IMR-90 (cell line): ENCODE measurements at places on chromosomes 1 and 21.

GRCh38 chr21:22791376-22791775 lies 1793.2 kb downstream of the NCAM2 start:
- H3K4me3 ChIP-seq: no peak overlapping the region
- no peaks in the 10 kb centered on the region for H3K27me3 ChIP-seq
- no peaks in the 10 kb centered on the region for H3K36me3 ChIP-seq
- no peak overlapping the region for H3K27ac ChIP-seq
- H3K4me1 ChIP-seq: no peaks in the 10 kb centered on the region
- no peak for DNase-seq

- H3K27ac ChIP-seq: no peak overlapping the region
- peaks cover 3% of the 10 kb centered on the region; the same call in 1 of the 2 replicates for H3K27me3 ChIP-seq
- H3K36me3 ChIP-seq: peaks cover 4% of the 10 kb centered on the region; the same call in 1 of the 2 replicates
- DNase-seq: no peak
- no peak overlapping the region for H3K4me3 ChIP-seq
- H3K4me1 ChIP-seq: no peaks in the 10 kb centered on the region
Observed at GRCh38 chr1:160414881-160415280, 14.5 kb downstream of the VANGL2 start.

DNA sequence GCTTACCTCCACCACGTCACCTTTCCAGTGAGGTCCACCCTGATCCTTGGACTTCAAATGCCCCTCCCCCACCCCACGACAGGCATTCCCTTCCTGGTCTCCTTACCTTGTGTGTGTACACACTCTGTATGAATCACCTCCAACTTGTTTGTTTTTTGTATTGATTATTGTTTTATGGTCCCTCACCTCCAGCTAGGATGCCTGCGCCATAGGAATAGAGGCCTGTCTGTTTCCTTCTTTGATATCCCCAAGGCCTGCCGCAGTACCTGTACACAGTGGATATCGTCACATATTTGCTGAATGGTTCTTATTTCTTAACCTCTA lies 219.6 kb upstream of the POU3F1 start:
- no peaks in the 10 kb centered on the region for H3K36me3 ChIP-seq
- DNase-seq: no peak
- no peak overlapping the region for H3K4me3 ChIP-seq
- H3K27ac ChIP-seq: no peak overlapping the region
- H3K27me3 ChIP-seq: peaks cover 3% of the 10 kb centered on the region; the same call in 1 of the 2 replicates
- no peaks in the 10 kb centered on the region for H3K4me1 ChIP-seq

DNA sequence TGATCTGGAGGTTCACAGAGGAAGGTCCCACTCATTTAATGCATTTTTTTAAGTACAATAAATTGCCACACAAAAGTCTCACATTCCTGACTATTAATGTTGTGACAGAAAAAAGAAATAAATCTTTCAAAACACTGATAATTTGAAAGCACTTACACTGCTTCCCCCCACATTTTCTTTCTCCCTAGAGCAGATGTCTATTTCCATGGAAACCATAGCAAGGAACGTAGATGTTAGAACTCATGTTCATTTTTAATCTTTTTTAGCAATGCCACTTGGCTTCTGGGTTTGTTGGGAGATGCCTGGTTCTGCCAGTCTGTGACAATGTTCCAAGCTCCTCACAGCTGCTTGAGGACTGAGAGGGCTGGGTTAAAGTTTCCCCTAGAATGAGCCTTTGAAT lies 1.9 kb upstream of the STMN1 start:
- H3K36me3 ChIP-seq: no peaks in the 10 kb centered on the region
- no peak overlapping the region for H3K27ac ChIP-seq
- H3K4me1 ChIP-seq: peaks cover 8% of the 10 kb centered on the region
- no peaks in the 10 kb centered on the region for H3K27me3 ChIP-seq

DNA sequence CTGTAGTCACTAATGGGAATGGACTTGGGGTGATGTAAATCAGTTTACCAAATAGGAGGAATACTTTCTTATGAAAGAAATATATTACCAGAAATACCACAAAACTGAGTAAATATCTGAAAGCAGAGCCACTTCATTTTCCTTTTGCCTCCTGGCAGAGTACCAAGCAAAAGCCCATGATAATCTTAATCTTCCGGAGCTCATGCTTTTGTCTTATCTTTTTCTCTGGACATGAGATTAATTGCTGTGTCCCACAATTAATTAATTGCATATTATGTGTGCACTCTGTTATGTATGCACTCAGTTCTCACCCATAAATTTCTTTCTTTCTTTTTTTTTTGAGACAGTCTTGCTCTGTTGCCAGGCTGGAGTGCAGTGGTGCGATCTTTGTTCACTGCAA lies 94.1 kb upstream of the PDE4B start:
- H3K4me3 ChIP-seq: no peak overlapping the region
- H3K4me1 ChIP-seq: no peaks in the 10 kb centered on the region
- H3K36me3 ChIP-seq: no peaks in the 10 kb centered on the region
- no peak for DNase-seq
- peaks cover 5% of the 10 kb centered on the region for H3K27me3 ChIP-seq

DNA sequence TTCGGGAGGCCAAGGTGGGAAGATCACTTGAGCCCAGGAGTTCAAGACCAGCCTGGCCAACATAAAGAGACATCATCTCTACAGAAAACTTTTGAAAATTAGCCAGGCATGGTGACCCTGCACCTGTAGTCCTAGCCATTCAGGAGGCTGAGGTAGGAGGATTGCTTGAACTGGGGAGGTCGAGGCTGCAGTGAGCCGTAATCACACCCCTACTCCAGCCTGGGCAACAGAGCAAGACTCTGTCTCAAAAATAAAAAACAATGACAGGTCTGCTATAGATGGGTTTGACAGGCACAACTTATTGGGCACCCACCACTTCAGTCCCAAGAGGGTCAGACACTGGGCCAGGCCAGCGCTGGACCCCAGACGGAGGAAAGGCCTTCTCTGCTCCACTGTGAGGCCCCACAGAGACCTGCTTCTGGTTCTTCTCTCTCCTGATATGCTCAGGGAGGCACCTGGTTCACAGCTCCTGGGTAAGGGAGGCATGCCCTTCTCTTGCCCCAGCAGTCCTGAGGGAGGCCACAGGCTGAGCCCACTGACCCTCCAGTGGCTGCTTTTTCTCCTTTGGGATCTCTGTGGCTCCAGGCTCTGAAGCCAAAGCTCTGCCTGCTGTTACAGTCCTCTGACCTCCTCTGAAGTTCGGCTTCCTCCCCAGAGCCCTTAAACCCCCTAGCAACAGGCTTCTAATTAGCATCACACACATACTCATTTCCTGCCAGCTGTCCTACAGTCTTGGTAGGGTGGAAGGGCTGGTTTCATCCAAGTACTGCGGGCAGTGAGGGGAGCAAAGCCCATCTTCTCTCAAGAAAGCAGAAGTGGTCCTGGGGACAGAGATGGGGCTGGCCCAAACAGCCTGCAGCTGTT lies 14.4 kb downstream of the S100A16 start:
- DNase-seq: peak; percentile 78
- peaks cover 8% of the 10 kb centered on the region for H3K4me1 ChIP-seq

- peaks cover 16% of the 10 kb centered on the region for H3K4me1 ChIP-seq
- H3K36me3 ChIP-seq: no peaks in the 10 kb centered on the region
- no peaks in the 10 kb centered on the region for H3K27me3 ChIP-seq
- peak; percentile 91 for DNase-seq
- H3K4me3 ChIP-seq: no peak overlapping the region
Observed at GRCh38 chr1:57489358-57490036, 65.6 kb upstream of the DAB1 start.

DNA sequence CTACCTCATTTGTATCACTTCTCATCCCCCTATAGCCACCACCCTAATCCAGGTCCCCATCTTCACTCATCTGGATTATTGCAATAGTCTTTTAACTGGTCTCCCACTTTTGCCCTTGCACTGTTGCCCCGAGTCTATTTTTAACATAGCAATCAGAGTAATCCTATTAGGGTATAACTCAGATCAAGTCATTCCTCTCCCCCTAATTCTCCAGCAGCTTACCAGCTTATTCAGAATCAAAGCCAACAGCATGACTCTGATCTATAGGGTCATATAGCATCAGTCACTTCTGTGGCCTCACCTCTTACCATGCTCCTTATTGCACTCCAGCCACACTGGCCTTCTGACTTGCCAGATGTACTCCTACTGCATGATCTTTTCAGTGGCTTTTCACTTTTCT lies 140.7 kb downstream of the PAPPA2 start:
- H3K27me3 ChIP-seq: no peaks in the 10 kb centered on the region
- H3K4me1 ChIP-seq: no peaks in the 10 kb centered on the region
- no peak overlapping the region for H3K27ac ChIP-seq
- no peak overlapping the region for H3K4me3 ChIP-seq
- DNase-seq: no peak

DNA sequence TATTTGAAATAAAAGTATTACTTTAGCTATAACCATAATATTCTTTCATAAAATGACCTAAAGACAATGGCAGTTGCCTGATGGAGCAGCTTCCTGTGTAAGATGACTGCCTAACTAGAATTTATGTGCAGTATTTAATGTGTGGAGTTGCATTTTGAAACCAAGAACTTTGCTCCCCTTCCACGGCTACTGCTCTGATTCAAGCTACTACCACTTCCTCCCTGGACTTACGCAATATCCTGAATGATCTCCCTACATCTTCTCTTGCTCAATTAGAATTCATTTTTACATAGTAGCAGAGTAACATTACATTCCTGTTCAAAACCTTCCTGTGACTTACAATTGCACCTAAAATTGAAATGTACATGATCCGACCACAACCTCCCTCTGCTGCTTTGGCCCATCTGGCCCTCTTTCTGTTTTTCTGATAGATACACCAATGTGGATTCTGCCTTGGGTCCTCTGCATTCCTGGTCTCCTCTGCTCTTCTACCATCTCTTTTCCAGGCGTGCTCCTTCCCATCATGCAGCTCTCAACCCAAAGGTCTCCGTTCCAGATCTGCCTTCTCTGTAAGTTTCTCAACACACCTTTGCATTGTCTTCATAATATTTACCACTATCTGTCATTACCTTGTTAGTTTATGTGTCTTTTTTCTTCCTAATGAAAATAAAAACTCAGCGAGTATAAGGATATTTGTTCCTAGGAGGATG lies 47.4 kb upstream of the USP25 start:
- no peak overlapping the region for H3K4me3 ChIP-seq
- peak overlapping the region; percentile 87 for H3K27ac ChIP-seq
- peak; percentile 76 for DNase-seq
- no peaks in the 10 kb centered on the region for H3K27me3 ChIP-seq

- no peaks in the 10 kb centered on the region for H3K36me3 ChIP-seq
- no peak overlapping the region for H3K27ac ChIP-seq
- H3K4me1 ChIP-seq: 0 out of 2 replicates have a peak, but pooled peaks cover 2% of the 10 kb centered on the region
Observed at GRCh38 chr1:209634005-209634737, 18.1 kb downstream of the LAMB3 start.

GRCh38 chr1:209620487-209620884 lies 31.7 kb downstream of the LAMB3 start:
- peak; percentile 57 for DNase-seq
- H3K4me3 ChIP-seq: no peak overlapping the region
- no peak overlapping the region for H3K27ac ChIP-seq
- H3K27me3 ChIP-seq: no peaks in the 10 kb centered on the region

DNA sequence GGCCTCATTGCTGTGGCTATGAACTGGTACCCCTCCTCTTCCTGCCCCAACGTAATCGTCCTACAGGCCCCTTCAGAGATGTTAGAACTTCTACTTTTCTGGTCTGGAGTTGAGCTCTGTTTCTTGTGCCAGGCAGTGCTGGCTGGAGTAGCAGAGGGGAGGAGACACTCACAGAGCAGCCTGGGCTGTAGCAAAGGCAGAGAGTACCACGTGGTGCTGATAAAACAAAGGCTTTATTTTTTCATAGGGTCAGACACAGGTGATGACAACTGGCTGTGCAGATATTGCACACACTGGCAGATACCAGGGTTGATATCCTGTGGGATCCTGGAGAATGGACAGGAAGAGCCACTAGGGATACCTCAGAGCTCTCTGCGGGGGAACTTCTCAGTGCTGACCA lies 23.2 kb downstream of the CRCT1 start:
- no peak overlapping the region for H3K4me3 ChIP-seq
- DNase-seq: no peak
- H3K4me1 ChIP-seq: no peaks in the 10 kb centered on the region
- no peaks in the 10 kb centered on the region for H3K36me3 ChIP-seq
- H3K27ac ChIP-seq: no peak overlapping the region
- no peaks in the 10 kb centered on the region for H3K27me3 ChIP-seq

DNA sequence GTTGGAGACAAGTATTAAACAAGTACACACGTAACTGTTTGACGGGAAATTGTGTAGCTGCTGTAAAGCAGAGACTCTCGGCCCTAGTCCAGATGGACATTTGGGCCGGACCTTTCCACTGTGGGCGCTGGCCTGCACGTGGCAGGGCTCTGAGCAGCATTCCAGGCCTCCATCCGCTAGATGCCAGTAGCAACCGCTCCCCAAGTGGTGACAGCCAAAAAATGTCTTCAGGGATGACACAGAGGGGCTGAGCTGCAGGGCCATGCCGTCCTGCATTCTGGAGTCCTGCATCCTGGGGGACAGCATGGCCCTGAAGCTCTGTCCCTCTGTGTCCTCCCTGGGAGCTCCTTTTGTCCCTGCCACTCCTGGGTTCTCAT lies 24.8 kb downstream of the A3GALT2 start:
- H3K36me3 ChIP-seq: peaks cover 31% of the 10 kb centered on the region
- peaks cover 4% of the 10 kb centered on the region for H3K4me1 ChIP-seq
- H3K27me3 ChIP-seq: no peaks in the 10 kb centered on the region
- no peak overlapping the region for H3K27ac ChIP-seq
- no peak for DNase-seq

GRCh38 chr1:67831850-67832513 lies 1.3 kb downstream of the GNG12 start:
- peak; percentile 81 for DNase-seq
- no peaks in the 10 kb centered on the region for H3K27me3 ChIP-seq
- H3K36me3 ChIP-seq: peaks cover 4% of the 10 kb centered on the region
- peak overlapping the region; percentile 93 for H3K4me3 ChIP-seq
- peak overlapping the region; percentile 75 for H3K27ac ChIP-seq

DNA sequence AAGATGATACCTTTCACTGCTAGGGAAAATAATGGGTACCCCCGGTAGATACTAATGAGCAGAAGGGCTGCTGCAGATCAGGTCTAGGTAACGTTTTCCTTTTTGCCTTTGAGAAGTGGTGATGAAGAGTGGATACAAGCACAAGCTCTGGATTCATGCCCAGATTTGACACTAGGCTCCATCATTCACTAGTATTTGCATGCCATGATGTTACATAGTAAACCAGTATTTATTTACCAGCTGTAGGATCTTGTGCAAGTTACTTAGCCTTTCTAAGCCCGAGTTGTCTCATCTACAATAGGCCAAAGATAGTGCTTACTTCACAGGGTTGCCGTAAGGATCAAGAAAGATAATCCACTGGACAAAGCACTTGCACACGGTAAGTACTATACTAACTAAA lies 14.2 kb downstream of the PTPN14 start:
- H3K36me3 ChIP-seq: peaks cover 11% of the 10 kb centered on the region
- no peaks in the 10 kb centered on the region for H3K27me3 ChIP-seq
- no peak overlapping the region for H3K27ac ChIP-seq
- no peak overlapping the region for H3K4me3 ChIP-seq
- DNase-seq: peak; percentile 69

DNA sequence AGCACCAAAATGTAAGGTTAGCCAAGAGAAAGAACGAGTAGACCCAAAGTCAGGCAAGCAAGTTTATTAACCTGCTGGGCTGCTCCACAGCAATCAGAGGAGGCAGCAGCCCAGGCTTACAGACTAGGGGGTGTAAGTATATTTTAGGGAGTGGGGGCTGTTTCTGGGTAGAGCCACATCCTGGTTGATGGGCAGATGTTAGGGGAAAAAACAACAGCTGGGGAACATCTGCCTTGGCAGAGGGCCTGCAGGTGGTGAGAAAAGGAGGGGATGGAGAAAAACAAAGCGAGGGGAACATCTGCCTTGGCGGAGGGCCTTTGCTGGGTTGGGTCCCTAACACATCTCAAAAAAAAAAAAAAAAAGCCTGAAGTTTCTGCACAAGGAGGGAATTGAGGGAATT lies 9.7 kb upstream of the ZBTB48 start:
- no peaks in the 10 kb centered on the region for H3K4me1 ChIP-seq
- peaks cover 35% of the 10 kb centered on the region for H3K27me3 ChIP-seq
- H3K36me3 ChIP-seq: no peaks in the 10 kb centered on the region
- DNase-seq: no peak
- H3K27ac ChIP-seq: no peak overlapping the region
